ENCODE measurements at places on chromosomes 6 and 20. TPM values are rescaled to one million over a fixed set of nuclear protein-coding genes. Genes with fewer than 3 reads are reported as not detected.

TNNC2 gene
- not detected for total RNA-seq

CNBD2 gene
- total RNA-seq: not detected

DPPA5 gene
- not detected for total RNA-seq

SAMD3 gene
- total RNA-seq: 0.32 TPM

VEGFA gene
- total RNA-seq: 197 TPM

LRP11 gene
- 108 TPM for total RNA-seq

CALHM5 gene
- 8.2 TPM for total RNA-seq

SALL4 gene
- total RNA-seq: not detected

DNA sequence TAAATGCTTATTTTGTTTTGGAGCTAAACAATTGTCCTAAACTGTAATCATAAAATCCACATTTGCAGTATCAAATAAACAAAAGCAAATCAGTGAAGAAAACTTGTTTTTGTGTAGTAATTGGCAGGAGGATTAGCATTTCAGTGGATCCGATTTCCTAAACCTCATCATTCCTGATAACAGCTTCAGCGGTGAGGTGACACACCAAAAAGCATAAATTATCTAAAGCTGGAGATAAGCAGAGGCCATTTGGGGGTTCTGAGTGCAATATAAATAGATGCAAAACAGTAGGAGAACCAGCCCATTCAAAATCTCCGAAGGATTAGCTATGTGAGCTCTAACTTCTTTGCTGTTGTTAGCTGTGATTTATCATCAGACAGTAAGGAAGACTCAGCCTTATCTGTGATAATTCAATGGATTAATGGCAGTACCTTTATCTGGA is 235.8 kb downstream of the EPHA7 start:
- DNase-seq: no peak

DNA sequence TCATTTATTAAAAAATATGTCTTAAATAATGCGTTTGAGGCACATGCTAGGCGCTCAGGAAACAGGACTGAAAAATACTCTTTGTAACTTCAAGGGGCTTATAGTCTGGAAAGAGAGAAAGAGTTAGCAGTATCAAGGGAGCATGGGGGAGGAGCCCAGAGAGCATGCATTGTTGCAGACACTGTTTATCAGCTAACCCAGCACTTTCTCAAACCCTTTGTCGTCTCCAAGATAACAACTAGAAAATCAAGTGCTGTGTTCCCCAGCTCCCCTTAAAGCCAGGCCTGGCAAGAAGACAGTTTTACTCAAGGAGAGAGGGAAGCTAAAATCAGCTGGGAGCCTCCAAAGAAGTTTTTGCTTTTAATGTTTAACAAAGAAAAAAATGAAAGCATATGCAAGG is 98.4 kb downstream of the PERP start:
- no peak for DNase-seq

DNA sequence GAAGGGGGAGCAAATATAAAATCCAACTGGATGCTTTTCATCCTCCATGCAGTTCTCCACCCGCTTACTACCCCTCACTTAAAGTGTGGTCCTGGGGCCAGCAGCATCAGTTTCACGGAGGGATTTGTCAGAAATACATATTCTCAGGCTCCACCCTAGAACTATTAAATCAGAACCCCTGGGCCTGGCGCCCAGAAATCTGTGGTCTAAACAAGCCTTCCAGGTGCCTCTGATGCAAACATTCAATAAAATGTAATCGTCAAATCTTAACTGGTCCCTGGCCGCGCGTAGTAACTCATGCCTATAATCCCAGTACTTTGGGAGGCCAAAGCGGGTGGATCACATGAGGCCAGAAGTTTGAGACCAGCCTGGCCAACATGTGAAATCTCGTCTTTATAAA is 47.7 kb downstream of the ATXN1 start:
- no peak for DNase-seq

DNA sequence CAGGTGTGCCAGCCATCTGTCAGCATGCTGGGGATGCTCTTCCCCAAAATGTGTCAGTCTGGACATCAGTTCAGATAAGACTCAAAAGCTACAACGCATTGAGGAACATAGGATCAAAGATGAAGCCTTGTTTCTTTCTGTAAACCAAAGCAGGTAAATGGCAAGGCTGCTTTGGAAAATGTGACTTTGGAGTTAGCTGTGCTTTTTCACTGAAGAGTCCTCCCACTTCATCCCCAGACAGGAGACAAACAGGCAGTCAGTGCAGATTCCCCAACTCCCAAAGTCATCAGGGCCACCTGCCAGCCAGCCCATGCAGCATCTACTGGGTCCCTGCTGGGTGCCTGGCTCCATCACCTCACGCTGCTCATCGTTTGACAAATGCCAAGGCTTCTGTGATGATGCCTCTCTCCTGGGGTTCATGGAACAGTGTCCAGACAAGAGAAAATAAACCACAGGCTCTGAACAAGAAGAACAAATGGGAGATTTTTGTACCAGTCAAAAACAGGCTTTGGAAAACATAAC is 205.0 kb upstream of the BTBD3 start:
- no peak for DNase-seq

DNA sequence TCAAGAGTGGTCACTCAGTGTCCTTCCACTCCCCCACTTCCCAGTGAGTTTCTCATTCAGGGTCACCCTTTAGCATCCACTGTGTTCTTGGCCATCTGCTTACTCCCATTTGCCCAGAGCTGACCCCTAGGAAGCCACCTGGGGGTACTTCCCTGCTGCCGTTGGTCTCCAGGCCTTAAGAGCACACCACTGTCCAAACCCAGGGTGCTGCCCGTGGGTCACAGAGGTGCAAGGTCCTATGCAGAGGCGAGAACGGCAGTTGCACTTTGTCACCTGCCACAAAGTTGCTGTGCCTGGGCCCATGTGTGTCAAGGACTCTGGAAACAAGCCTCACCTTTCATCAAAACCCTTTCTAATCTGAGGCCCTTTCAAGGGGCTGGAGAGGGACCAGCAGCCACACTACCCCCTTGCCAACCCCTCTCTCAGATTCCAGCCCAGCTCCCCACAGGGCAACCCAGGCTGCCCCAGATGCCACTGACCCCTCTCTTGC is 191.1 kb downstream of the ZMYND8 start:
- no peak for DNase-seq

DNA sequence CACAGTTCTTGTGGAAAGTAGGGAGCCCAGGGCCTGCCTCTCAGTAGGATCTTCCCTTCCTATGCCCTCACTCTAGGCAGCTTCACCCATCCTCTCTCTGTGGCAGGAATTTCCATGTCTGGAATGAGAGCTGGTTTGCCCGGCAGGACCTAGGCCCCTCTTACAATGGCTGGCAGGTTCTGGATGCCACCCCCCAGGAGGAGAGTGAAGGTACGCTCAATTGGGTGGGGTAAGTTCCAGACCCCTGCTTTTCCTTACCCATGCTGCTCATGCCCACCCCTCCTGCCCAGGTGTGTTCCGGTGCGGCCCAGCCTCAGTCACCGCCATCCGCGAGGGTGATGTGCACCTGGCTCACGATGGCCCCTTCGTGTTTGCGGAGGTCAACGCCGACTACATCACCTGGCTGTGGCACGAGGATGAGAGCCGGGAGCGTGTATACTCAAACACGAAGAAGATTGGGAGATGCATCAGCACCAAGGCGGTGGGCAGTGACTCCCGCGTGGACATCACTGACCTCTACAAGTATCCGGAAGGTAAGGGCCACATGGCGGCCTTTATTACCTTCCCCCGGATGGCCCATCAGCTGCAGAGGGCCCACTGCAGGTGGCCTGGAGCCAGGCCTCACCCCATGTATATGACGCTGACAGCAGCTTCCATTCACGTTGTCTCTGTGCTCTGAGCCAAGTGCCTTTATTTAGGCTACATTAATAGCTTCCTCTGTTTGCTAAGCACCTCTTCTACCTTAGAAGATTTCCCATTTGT is 22.8 kb downstream of the TGM6 start:
- DNase-seq: no peak

GRCh38 chr6:130810307-130811030 is 16.7 kb upstream of the SMLR1 start:
- DNase-seq: peak; percentile 24

- peak; percentile 33 for DNase-seq
These were observed 6.4 kb upstream of the SLC12A5 start for GRCh38 chr20:46022411-46023147.

DNA sequence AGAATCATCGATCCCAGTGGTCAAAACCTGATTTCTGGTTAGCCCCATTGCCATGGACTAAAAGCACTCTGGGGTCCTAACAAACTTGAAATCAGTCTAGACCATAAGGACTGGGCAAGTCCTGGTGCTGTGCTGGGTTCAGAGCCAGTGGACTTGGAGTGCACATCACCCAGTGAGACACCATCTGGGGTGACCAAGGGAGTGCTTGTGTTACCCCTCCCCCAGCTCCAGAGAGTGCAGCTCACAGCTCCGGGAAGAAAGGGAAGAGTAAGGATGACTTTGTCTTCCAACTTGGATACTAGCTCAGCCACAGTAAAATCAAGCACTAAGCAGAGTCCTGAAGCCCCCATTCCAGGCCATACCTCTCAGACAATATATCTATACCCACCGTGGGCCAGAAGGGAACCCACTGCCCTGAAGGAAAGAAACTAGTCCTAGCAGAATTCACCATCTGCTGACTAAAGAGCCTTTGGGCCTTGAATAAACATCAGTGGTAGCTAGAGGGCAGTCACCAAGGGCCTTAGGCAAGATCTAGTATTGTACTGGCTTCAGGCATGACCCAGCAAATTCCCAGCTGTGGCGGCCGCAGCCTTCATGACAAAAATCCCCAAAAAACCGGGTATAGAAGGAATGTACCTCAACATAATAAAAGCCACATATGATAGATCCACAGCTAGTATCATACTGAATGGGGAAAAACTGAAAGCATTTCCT is 153.5 kb upstream of the OGFRL1 start:
- no peak for DNase-seq

- DNase-seq: no peak
These were observed 3.3 kb downstream of the MKKS start for GRCh38 chr20:10430704-10431103.

DNA sequence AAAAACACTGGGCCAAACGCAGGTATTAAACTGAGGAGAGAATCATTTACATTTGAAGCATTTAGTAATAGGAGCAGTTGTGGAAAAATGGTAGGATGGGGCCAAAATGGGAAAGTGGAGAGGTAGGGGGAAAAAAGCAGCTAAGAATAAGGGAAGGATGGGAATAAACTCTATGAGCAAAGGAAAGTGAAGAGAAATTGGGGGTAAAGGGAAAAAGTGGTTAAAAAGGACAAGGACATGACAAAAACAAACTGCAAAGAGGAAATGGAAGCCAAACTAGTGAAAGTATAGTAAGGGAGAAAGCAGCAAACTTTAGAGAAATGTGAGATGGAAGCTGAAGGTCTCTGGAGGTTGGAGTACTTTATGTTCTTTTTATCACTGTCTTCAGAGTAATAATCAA is 6.2 kb upstream of the ZSCAN16 start:
- DNase-seq: no peak

DNA sequence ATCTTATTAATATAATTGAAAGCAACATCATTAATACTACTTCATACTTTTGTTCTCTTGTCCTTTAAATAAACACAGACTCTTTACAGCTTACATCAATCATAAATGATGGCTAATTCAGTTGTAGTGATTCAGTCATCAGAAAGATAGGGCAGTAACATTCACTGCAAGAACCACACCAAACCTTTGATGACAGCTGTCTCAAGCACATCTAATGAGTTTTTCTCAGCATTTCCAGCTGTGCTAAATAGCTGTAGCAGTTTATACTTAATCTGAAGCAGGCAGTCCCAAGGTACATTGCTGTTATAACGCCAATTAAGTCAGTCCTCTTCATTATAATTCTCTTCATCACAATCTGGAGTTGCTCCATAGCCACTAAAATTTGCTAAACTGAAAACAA is 45.7 kb downstream of the PREP start:
- no peak for DNase-seq

DNA sequence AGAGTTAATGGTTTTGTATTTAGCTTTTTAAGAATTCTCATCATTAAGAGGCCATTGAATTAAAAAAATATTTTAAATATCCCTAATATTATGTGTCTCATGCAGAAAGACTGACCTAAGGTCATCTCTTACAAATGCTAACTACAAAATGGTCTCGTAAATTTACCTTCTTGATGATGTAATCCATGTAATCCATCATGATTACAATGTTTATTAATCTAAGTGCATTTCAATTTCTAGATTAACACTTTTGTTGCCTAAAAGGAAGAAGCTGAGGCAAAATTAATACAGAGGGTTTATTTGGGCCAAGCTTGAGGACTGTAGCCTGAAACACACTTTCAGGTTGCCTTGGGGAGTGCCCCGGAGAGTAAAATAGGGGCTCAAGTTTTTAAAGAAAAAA is 18.4 kb downstream of the DUSP22 start:
- no peak for DNase-seq

GRCh38 chr6:113137426-113137825 is 719.7 kb upstream of the MARCKS start:
- no peak for DNase-seq

- no peak for DNase-seq
These were observed 78.2 kb downstream of the IBTK start for GRCh38 chr6:82169138-82169876.

GRCh38 chr6:43968110-43968965 is 158.9 kb downstream of the MRPL14 start:
- DNase-seq: no peak

DNA sequence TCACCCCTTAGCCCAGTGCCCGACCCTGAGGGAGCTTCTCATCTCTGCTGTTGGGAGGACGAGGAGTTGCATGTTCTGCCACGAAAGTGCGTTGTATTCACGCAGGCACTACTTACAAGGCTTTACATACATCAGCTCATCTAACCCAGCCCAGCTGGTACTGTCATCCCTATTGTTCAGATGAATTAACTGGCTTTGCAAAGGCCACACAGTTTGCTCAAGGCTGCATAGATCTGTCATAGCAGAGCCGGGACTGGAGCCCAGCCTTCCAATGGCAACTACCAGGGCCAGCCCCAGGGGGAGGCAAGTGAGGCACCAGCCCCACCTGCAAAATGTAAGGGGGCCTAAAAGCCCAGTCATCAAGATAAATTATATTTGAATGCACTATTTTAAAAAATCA is 257.6 kb downstream of the NFATC2 start:
- no peak for DNase-seq

GRCh38 chr6:33692760-33693158 is 18.7 kb downstream of the UQCC2 start:
- DNase-seq: peak; percentile 79

GRCh38 chr20:24814556-24815195 is 134.4 kb upstream of the CST7 start:
- DNase-seq: no peak

GRCh38 chr6:3788408-3789017 is 37.0 kb upstream of the PXDC1 start:
- no peak for DNase-seq

DNA sequence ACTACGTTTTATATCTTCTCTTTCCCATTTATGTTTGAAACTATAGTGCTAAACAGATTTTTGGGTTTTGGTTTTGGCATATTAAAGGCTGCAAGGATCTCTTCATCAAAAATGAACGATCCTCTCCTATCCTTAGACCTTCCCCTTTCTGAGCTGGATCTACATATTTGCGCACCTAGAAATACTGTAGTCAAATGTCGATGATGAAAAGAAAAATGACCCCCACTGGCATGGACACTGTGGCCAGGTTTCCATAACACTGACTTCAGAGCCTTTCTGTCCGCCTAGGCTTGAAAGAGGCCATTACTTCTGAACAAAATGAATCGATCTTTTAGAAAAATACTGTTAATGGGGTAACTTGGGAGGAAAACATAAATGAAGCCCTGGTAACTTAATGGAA is 5.8 kb downstream of the FLRT3 start:
- no peak for DNase-seq

Data from GM23248 (cell line).